ENCODE measurements at places on chromosomes 3 and 15.

DNA sequence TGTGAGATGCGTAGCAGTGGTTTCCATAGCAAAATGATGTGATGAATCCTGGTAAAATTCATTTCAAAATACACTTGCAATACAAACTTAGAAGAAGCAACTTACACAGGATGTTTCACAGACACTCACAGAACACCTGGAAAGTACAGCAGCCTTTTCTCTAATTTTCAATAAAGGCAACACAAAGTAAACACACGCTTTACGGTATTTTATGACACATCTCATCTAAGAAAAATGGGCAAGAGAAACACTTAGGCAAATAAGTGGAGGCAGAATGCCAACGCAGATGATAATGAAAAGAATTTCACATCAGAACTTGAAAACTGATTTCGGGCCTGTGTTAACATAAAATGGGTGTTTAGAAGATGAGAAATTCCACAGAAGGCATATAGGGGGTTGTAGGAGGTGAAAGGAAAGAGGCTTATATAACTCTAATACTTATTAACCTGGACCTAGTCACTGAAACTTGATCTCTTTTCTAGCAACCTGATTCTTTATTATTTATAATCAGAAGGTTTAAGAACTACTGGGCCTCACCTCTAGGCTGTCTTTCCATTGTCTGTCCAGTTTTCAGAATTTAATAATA, 25.6 kb upstream of the MAP3K13 start:
- DNase-seq, result no peak

DNA sequence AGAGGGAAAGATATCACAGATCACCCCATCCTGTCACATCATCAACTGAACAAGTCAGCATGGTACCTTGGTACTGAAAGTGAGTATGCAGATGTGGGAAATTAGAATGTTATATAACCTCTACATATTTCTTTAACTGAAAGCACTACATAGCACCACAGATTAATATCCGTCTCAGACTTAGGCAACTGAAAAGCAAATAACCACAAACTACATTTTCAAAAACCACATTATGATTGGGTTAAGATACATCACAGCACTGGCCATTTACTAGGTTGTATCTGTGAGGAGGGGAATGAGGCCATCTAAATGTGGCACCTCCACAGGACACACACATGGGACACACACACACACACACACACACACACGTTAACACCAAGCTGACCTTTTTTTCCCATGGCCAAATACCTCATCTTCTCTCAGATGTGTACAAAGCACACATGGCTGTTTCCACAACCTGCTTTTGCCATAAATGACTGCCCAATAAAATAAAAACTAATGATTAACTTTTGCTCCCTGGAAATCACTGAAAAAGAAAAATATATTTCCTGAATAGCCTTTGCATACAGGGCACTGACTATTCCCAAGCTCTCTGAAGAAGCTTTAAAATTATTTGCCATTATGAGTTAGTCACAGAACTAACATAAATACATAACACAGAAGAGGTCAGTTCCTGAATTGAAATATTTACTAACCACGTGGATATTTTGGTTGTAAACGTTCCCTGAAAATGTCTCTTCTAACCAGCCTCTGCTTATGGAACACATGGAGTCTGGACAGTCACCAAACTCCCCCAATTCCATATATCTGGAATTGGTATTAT, 60.1 kb downstream of the SUMF1 start:
- no peak for DNase-seq

- no peak for DNase-seq
These were observed 37.6 kb upstream of the SLC7A14 start for GRCh38 chr3:170623524-170623923.

DNA sequence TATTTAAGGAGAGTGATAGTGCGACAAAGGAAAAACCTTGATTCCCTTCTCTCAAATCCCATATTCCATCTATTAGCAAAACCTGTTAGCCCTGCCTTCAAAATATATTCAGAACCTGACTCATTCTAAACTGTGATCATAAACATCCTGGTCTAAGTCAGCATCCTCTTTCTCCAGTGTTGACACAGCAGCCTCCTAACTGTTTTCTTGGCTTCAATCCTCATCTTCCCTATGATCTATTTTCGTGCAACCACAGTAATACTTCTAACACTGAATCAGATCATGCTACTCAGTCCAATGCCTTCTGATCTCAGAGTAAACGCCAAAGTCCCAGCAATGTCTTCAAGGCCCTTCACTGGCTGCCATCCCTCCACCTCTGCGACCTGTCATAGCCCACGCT, 785.1 kb downstream of the EDEM1 start:
- DNase-seq, result no peak

DNA sequence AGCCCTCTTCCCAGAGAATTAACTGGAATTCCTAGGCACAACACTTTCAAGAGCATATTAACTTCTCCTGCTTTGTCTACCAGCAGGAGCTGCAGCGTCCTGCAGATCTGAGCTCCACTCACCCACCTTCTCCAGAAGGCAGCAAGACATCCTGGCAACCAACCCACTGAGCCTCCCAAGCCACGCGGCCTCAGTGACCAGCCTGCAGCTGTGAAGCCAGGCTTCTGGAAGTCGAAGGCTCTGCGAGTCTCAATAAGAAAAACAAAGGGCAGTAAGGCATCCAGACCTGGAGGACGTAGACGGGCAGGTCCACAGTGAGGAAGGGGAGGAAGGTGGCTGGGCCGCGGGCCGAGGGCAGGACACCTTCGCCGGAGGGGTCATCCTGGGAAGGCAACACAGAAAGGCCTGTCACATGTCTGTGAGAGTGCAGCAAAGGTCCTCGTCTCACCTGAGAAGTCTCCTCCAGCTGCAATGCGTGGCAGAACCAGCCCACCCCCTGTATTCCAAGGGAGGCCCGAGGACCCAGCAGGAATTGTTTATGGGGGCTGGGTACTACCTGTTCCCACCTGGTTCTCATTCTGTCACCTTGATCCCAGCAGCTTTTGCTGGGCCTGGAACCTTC, 36.2 kb downstream of the ZXDC start:
- DNase-seq, result no peak

DNA sequence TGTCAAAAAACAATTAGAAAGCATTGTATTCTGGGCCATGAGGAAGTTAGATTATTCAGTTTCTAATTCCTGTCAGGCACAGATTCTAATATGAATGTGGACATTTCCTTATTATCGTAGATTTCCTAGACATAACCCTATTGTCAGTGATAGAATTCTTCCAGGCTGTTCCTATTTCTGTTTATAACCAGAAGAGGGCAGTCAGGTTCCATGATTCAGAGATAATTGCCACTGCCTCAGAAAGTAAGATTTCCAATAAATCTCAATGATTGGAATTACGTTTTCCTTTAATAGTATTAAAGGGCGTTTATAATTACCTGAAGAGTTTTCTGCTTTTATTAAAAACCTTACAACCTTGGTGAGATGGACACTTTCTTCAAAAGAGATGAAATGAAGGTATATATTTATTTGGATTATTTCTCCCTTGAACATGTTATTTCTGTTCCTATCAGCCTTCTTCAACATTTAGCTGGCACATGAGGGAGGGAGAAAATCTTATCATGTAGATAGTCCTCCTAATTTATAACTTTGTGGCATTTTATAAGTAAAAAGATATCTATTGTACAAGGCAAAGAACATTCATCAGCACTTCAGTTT, 439.2 kb downstream of the MCTP2 start:
- peak; percentile 32 for DNase-seq

DNA sequence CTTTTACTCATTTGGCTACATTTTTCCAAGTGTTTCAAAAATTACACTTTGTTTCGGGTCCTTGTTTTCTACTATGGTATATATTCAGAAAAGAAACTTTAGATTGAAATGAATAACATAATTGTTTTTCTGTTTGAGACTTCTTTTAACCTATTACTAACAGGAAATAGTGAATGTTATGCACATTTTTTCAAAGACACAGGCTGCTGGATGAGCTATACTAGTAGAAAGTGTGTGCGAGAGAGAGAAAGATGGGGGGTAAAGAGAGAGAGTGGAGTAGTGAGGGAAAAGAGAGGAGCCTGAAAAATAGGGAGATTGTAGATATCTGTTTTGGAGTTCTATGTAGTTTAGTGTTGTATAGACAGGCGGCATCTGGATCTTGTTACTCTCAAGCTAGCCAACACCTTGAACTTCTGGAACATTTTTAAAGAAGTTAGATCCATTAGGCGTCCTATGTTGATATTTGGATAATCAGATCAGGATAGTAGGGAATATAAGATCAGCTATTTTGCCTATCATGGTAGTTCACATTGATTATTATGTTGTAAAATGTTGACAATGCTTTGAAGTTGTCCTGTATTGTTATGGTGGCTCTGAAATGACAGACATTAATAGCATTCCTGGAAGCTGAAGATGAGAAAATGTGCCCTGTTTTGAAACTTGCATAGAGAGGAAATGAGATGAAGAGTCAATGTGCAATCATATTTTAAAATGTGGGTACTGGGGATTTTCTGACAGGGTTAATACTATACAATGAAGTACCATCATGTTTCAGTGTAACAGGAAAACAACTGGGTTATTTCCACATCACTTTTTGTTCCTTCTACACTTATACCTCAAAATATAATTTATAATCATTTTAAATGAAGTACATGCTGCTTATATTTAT, 2.6 kb downstream of the RBMS3 start:
- peak; percentile 35 for DNase-seq

DNA sequence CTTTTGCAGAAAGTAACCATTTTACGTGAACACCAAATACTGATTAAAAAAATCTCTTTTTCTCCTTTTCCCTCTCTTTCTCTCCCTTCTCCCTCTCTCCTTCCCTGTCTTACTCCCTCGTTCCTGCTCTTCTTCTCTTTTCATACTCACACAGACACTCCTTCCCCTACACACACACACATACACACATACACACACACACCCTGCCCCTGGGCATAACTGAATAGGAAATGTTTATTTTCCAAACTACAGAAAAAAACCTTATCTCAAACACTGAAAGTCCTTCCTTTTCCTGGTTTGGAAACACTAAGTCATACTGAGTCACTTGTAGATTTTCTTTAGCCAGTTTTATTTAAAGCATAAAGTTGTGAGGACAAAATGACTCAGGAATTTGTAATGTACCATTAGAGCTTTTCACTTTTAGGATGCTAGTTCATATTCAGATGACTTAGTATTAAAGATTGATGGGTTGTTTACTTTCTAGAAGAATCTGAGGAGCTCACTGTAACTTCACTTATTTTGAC, 62.4 kb downstream of the MBNL1 start:
- peak; percentile 98 for DNase-seq

GRCh38 chr15:98800437-98801233, 152.3 kb downstream of the IGF1R start:
- peak; percentile 73 for DNase-seq

DNA sequence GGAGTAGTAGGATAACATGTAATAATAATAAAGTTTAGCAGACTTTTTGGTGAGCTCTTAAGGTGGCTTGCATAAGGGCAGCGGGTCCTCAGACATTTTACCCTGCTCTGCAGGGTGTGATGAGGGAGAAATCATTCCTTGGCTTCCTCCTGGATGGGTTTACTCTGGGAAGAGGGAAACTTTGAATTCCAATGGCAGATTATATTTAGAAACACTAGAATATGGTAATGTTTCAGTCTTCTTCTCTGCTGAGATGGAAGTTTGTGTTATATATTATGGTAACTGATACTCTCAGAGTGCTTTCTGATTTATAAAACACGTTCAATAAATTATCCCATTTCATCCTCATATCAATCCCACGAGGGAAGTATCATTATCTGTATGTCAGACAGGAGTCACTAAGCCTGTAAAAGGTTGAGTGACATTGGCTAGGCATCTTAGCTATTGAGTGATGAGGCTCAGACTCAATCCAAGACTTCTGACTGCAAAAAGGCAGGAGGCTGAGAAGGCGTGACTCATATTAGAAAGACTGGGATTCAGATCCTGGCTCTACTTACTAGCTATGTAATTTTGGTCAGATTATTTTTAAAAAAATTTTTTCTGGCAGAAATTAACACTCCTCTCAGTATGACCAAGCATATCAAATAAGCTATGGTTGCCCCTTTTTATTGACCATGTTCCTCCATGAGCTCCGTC, 19.3 kb downstream of the PDIA5 start:
- DNase-seq, result no peak

- DNase-seq, result peak; percentile 87
These were observed 41.0 kb downstream of the DGKG start for GRCh38 chr3:186320862-186321568.

GRCh38 chr3:56885453-56885852, 83.7 kb upstream of the ARHGEF3 start:
- no peak for DNase-seq

DNA sequence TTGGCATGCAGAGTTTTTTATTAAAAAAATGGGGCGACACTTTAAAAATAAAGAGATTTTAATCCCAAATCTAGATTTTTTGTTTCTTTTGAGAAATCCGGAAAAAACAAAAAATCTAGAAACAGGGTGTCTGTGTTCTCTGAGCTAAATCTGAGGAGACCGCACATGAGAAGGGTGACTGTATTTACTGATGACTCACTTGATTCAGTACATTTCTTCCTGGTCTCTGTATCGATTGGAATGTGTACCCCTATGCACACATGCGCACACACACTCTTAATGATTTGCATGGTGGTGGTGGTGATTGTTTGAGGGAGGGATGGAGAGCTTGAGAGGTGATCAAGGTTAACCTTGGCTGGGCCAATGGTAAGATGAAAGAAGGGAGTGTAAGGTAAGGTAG, 443.1 kb upstream of the THRB start:
- no peak for DNase-seq

DNA sequence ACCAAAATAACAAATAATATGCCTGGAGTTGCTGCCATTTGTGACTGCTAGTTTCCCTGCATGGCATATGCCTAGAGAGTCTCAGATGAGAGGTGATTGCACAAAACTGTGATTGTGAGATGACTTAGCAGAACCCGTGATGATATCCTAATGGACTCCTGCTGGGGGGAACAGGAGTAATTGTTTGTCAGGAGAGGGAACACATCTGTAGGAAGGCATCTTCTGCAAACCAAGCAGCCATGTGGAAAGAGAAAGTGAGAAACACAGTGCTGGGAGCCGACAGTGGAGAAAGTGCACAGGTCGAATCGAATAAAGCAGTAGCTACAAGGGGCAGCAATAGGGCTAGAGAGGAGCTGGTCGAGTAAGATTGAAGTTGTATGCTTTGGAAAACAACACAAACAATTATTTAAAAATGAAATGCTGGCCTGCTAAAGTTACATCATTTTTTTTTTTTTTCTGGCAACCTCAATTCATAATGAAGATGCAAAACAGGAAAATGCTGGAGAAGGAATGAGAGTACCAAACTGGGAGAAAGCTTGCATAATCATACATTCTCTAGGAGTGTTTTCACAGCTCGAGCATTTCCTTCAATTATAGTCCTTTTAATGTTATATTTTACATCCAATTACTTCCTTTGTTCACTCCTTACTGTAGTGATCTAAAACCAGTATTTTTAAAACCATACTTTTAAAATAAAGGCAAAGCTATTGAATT, 494.2 kb upstream of the AGTR1 start:
- DNase-seq, result no peak

- DNase-seq, result no peak
These were observed 6.0 kb downstream of the IP6K1 start for GRCh38 chr3:49780080-49780974.
